ENCODE measurements at places on chromosomes 4 and X.

DNA sequence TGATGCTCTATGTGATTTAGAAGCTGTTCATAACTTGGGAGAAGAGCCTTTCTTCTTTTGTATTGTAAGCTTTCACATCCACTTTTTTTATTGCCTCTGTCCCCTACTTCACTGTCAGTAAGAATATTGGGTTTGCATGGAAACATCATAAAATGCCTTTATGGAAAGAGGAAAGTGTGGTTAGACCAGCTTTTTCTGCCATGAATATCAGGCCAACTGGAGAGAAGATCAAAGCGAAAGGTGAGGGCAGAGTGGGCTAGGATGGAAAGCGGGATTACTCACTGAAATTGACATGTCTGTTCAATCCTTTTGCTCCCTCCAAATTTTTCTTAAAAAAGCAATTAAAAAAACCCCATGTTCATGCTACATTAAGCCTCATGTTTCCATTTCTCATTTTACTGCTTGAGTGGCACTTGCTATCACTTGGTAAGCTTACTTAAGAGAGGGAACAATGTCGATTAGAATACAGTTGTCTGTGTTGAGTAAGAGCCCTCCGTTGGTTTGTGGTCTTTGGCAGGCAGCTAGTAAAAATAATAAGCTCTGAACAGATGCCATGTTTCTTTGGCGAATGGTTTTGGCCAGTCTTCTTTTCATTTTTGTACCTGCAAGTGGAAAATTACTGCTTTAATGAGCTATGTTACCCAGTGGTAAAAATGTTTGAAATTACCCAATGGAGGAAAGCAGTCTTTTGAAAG is 35.9 kb downstream of the SUPT20HL1 start:
- no peak for DNase-seq

DNA sequence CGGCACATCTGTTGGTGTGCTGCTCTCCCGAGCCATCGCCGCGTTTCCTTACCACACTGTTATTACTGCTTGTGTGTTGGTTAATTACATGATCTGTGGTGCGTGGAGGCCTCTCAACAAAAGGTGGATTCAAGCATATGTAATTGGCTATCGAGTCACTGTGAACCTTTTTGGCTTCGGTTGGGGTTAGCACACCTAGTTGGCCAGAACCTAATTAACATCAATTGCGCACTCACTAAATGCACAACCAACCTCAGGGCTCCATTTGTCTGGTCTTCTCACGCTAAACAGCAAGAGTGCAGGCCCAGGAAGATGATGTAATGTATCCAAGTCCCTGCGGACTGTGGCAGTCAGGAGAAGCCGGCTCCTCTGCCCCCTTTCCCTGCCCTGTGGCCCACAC is 17.4 kb downstream of the ENPP6 start:
- no peak for DNase-seq

- peak; percentile 29 for DNase-seq
These were observed 158.3 kb upstream of the SCML1 start for GRCh38 chrX:17579026-17579425.

DNA sequence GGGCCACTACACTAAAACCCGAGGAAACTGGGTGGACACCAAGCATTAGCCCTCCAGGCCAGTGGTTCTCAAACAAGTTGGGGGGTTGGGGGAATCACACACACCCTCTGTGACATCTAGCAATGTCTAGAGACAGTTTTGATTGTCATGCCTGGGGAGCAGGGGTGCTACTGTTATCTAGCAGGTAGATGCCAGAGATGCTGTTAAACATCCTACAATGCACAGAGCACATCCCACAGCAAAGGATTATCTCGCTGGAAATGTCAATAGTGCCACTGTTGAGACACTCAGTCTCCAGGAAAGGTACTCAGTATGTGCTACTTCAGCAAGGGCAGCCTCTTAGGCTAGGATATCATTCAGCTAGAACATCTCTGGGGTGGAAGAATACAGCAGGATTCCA is 1.3 kb downstream of the SMC1A start:
- no peak for DNase-seq

All from GM03348 (cell line).